BE2C (cell line): ENCODE measurements at places on chromosomes 6 and 20.
A peak's percentile ranks its signal among the peaks of the same experiment; 100 is the strongest.

DNA sequence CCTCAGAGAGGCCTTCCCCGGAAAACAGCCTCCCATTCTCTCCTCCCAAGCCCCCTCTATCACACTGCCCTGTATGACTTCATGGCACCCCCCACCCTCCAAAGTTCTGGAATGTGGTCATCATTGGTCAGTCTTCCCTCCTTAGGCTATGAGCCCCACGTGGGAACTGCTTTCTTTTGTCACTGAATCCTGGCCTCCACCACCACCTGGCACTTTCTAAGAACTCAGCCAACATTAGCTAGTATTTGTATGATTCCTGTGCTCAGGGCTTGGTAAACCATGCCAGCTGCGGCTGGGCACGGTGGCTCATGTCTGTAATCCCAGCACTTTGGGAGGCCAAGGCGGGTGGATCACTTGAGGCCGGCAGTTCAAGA, 8.4 kb upstream of the E2F1 start:
- no peak for DNase-seq

DNA sequence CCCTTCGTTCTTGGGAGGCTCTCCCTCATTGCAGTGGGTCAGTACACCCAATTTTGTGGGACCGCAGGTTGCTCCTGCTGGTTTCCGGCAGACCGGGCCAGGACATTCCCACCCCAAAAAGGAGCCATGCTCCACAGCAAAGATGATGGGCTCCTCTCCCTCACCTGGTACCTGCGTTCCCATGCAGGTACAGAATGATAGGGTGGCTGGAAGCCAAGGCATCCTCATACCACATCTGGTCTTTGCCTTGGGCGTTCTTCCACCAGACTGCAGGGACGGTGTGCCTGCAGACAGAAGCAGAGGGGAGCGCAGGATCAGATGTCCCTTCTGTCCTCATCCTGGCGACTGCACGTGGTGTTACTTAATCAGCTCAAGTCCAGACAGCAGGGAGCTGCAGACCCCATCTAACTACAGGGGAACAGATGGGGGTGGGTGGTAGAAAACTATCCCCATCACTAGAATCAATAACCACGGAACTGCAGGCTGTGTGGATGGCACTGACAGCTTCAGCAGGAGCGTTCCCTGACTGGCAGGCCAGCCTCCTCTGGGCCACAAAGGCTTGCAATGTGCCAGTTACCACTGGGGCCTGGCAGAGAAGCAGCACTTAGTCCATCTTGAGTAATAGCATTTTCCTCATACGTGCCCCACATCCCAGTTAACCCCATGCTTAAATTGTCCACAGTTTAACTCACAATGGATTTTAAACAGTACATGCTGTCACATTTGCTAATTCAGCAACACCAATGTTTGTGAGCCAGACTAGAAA, 70.4 kb downstream of the ABHD12 start:
- no peak for DNase-seq

- no peak for DNase-seq
These were observed 40.8 kb upstream of the STMND1 start for GRCh38 chr6:17061097-17061496.

- DNase-seq = no peak
These were observed 1.3 kb downstream of the RRAGD start for GRCh38 chr6:89410788-89411144.

DNA sequence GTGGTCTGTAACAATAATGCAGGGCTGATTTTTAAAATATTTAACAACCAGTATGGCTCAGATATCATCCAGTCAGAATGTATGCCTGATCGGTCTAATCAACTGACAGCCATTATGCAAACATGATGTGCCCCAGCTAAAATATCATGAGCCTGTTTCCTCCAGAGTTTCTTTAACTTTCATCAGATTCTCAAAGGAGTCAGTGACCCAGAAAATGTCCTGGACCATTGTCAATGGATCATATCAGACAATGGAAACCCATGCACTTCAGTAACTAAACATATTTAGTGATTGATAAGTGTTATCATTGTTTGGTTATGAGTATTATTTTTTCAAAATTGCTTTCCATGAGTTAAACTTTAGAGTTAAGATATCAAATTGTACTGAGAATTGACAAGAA, 173.5 kb downstream of the LMBRD1 start:
- DNase-seq = no peak

- peak; percentile 37 for DNase-seq
These were observed 698 bp downstream of the FAM210B start for GRCh38 chr20:56359212-56360132.

DNA sequence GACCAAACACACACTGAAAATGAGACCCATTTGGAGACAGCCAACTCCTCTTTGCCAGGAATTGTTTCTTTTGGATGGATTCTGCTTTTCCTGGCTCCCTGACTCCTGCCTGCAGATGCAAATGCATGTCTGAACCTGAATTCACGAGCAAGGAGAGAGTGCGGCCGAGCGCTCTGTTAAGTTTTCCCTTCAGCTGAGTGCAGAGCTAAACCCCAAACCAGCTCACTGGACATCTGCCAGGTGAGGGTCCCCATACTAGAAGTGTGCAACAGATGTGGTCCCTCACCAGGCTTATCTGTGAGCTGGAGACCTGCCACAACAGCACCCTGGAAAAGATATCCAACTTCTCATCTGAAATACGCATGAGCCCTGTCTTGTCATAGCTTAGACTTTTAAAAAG, 59.0 kb downstream of the CD164 start:
- DNase-seq = no peak

GRCh38 chr6:155314773-155315515, 660 bp upstream of the TFB1M start:
- peak; percentile 78 for DNase-seq

DNA sequence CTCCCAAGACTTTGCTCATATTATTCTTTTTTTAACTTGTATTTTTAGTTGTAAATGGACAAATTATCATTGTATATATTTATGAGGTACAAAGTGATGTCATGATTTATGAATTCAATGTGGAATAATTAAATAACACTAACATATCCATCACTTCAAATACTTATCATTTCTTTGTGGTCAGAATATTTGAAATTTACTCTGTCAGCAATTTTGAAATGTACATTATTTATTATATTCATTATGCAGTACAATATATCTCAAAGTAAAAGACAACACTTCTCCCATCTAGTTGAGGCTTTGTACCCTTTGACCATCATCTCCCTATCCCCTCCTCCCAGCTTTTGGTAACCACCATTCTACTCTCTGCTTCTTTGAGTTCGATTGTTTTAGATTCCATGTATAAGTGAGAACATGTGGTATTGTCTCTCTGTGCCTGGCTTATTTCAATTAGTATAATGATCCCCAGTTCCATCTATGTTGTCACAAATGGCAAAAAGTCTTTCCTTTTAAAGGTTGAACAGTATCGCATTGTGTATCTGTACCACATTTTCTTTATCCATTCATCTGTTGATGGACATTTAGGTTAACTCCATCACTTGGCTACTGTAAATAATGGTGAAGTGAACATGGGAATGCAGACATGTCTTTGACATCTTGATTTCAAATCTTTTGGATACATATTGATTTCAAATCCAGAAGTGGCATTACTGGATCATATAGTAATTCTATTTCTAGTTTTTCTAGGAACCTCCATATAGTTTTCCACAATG, 197.2 kb downstream of the KIF6 start:
- no peak for DNase-seq

GRCh38 chr6:158565482-158566040, 5.7 kb downstream of the TMEM181 start:
- no peak for DNase-seq

GRCh38 chr6:100952006-100952405, 70.9 kb upstream of the ASCC3 start:
- DNase-seq = no peak

DNA sequence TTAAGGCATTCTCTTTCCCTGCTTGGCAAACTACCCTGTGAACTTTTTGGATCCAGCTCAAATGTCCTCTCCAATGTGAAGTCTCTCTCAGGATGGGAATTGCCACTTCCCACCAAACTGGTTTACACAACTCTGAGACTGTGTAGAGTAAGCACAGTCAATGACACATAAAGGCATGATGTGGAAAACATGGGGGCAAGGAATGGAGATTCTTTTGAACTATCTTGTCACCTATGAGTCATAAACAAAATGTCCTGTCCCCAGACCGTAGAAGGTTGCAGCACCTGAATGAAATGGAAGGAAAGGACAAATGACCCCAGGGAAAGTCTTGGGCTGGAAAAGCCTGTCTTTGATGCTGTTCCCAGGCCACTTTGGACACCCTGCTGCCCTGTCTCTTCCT, 11.0 kb upstream of the KIF13A start:
- DNase-seq = no peak

DNA sequence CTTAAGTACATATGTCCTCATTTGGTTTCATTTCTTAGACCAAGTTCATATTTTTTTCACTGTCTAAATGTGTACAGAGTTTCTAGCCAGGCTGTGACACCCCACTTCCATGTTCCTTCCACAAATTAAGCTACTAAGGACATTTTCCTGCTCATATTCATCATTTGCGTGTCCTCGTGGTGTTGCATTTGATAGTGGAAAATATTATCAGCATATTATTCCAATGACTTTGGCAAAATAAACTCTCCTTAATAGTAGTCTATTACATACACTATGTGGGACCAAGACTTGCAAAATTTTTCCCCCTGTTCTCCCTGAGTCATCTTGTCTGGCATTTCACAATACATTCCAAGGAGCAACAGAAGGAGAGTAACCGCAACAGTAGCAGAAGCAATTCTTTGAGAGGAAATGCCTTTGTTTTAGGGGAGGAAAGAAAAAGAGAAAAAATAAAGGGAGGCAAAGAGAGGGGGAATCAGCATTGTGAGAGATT, 599.2 kb downstream of the COL12A1 start:
- no peak for DNase-seq

DNA sequence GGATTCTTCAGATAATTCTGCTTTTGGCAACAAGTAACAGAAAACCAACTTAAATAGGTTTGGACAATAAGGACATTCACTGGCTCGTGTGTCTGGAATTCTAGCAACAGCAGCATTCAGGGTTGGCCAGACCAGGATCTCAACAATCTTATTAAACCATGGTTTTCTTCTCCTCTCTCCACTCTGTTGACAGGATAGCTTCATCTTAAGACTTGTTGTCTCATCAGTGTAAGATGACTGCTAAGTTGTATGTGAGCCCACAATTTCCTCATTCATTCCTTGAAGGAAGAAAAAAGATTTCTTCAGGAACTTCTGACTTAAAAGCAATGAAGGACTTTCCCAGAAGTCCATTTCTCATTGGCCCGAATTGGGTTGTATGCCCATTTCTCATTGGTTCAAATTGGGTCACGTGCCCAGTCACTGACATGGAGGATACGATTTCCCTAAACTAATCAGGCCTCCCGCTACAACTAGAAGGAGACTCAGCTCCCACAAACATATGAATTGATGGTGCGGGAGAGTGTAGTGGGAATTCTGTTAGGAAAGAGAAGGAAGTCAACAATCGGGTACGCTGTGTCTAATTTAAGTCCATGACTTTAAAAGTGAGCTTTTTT, 83.7 kb downstream of the SLC22A3 start:
- no peak for DNase-seq

- no peak for DNase-seq
These were observed 40.7 kb downstream of the PLCB4 start for GRCh38 chr20:9109566-9109965.

DNA sequence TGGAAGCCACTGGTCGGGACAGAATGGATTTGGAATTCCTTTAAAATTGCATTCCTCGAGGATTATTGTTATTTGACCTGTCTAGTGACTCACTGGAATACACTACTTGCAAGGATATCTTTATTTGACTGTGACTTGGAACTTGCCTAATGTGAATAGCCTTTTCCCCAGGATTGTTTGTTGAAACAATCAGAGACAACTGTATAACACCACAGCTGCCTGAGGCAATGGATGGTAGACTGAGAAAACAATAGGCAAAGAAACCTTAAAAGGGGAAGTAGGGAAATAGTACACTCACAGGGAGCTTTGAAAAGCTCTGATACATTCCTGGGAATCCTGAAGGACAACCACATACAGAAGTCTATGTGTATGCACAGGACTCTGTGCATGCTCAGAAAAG, 465.3 kb downstream of the BMP2 start:
- no peak for DNase-seq

- DNase-seq = peak; percentile 44
These were observed 65.3 kb downstream of the NRSN1 start for GRCh38 chr6:24191346-24191745.

DNA sequence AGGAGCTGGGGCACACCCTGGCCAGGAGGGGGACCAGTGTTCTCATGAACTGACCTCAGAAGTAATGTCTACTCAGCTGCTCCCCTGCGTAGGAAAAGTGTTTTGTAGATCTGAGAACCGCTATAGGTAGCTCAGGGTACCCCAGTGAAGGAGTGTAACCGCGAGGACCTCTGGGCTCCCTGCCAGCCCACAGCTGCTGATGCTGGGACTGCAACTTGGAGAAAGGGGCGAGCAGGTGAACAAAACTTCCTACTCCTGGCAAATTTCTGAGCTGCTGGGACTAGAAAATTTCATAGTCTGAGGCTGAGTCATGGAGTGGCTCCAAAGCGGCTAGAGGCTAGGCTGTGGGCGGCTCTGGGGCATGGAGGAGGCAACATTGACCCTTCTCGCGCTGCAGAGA, 51.9 kb downstream of the PYGB start:
- no peak for DNase-seq

- no peak for DNase-seq
These were observed 112.1 kb downstream of the LY86 start for GRCh38 chr6:6700407-6701270.

GRCh38 chr6:99611148-99611547, 4.5 kb downstream of the PRDM13 start:
- DNase-seq = no peak

DNA sequence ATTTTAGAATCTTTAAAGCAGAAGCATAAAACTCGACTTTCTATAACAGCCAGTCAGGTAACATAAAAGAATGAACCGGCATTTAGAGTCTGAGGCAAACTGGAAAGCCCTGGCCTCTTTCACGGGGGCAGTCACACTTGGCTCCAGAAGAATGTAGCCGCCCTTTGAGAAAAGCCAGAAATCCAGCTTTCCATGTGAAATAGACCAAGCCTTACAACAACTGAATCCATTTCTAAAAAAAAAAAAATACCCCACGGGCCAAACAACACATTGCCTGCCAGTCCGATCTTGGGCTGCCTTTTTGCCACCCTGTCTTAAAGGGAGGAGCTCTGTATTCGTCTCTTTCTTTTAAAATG, 252.9 kb upstream of the TAB2 start:
- DNase-seq = no peak

DNA sequence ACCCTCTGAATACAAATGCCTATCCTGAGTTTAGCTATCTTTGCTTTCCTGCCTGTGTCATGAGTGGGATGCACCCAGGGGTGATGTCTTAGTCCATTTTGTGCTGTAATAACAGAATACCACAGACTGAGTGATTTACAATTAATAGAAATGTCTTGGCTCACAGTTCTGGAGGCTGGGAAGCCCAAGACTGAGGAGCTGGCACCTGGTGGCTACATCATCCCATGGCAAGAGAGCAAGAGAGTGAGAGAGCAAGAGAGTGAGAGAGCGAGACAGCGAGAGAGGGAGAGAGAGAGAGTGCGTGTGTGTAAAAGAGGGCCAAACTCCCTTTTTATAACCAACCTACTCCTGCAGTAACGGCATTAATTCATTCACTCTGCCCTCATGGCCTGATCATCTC, 76.8 kb downstream of the PRDM1 start:
- no peak for DNase-seq

GRCh38 chr20:7773511-7773910, 166.7 kb downstream of the HAO1 start:
- DNase-seq = no peak

- no peak for DNase-seq
These were observed 60.4 kb upstream of the QKI start for GRCh38 chr6:163354085-163354484.
